Aorta (tissue), 5 donors: ENCODE measurements at places on chromosomes 1 and 21.

DNA sequence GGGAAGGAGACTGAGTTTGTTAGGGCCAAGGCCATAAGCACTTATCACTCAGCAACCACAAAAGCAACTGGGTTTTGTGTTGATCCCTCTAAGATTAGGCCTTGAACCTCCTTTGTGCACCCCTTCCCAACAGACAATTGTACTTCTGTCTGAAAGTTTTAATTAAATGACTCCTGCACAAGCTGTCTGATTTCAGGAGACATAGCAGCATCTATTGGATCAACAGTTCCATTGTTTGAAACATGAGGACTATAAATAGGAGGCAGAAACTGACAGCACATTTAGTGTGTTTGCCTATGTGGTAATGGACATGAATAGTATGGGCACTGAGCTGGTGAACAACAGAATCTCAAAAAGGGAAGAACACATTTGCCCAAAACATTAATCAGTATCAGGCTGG, 167.3 kb upstream of the KCNJ6 start:
- H3K27me3 ChIP-seq = no peaks in the 10 kb centered on the region
- H3K36me3 ChIP-seq = no peaks in the 10 kb centered on the region
- H3K27ac ChIP-seq = no peak overlapping the region
- no peak overlapping the region for H3K4me3 ChIP-seq
- H3K4me1 ChIP-seq = no peaks in the 10 kb centered on the region

- no peak overlapping the region for H3K4me3 ChIP-seq
- no peak overlapping the region for H3K27ac ChIP-seq
- no peaks in the 10 kb centered on the region for H3K4me1 ChIP-seq
- no peaks in the 10 kb centered on the region for H3K27me3 ChIP-seq
- H3K36me3 ChIP-seq = no peaks in the 10 kb centered on the region
Observed at GRCh38 chr1:227059076-227059475, 119.0 kb downstream of the COQ8A start.

GRCh38 chr1:106613068-106613467, 443.4 kb upstream of the PRMT6 start:
- H3K36me3 ChIP-seq = no peaks in the 10 kb centered on the region
- no peak overlapping the region for H3K4me3 ChIP-seq
- H3K4me1 ChIP-seq = no peaks in the 10 kb centered on the region
- H3K27me3 ChIP-seq = no peaks in the 10 kb centered on the region
- no peak overlapping the region for H3K27ac ChIP-seq
- DNase-seq = no peak

DNA sequence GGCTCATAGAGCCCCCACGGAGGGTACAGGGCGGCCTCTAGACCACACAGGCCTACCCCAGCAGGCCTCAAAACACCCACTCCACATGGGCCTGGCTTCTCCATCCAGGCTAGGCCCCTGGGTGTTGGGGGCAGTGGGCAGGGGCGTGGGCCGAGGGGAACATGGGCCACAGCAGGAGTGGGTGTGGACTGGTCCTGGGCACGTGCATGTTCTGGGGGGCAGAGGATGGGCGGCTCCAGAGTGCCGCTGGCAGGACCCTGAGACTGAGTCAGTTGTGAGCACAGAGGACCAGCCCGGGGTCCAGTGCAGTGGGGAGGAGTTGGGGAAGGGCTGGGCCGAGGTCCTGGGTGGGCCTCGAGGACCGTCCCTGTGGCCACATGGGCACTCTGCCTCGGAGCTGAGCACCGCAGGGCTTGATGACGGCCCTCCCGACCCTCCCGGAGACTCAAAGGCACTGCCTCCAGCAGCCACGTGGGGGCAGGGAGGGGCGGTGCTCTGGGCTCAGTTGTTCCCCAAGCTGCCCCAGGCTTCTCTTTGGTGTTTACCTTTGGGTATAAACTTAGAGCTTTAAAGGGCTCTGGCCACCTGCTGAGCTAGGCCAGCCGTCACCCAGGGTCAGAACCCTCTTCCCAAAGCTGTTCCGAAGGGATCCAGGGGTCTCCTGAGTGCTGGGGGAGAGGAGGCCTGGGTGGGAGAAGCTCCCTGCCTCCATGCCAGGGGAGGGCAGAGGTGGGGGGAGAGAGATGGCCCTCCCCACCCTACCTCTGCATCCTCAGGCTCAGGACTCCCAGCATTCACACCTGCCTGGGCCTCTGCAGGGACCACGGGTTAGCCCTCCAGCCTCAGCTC, 79.9 kb downstream of the MORN1 start:
- no peaks in the 10 kb centered on the region for H3K4me1 ChIP-seq
- H3K4me3 ChIP-seq = no peak overlapping the region
- H3K27ac ChIP-seq = no peak overlapping the region
- H3K27me3 ChIP-seq = no peaks in the 10 kb centered on the region
- DNase-seq = peak; percentile 92

DNA sequence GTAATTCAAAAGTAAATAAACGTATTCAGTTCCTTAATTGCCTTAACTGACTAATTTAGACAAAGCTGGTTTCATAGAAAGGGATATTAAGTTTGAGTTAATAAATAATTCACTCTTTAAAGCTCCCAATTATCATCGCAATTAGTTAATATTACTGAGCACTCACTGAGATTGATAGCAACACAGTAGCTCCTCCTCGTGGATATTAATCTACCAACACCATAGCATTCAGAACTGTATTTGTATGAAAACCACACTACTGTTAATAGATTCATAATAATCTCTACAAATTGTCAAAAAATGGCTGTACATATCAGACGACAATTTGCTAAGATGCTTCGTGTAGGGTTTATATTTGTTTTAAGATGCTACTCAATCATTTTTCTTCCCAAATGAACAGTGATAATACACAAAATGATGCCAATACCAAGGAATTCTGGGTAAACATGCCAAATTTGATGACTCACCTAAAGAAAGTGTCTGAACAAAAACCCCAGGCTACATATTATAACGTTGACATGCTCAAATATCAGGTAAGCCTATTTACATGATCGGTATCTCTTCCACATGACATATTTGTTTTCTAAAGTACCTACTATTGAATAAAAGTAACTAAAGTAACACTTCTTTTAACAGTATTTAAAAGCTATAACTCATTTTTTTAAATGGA, 18.8 kb upstream of the DYNLT5 start:
- no peaks in the 10 kb centered on the region for H3K36me3 ChIP-seq
- DNase-seq = no peak
- no peak overlapping the region for H3K4me3 ChIP-seq
- no peaks in the 10 kb centered on the region for H3K27me3 ChIP-seq
- H3K4me1 ChIP-seq = no peaks in the 10 kb centered on the region
- H3K27ac ChIP-seq = no peak overlapping the region

DNA sequence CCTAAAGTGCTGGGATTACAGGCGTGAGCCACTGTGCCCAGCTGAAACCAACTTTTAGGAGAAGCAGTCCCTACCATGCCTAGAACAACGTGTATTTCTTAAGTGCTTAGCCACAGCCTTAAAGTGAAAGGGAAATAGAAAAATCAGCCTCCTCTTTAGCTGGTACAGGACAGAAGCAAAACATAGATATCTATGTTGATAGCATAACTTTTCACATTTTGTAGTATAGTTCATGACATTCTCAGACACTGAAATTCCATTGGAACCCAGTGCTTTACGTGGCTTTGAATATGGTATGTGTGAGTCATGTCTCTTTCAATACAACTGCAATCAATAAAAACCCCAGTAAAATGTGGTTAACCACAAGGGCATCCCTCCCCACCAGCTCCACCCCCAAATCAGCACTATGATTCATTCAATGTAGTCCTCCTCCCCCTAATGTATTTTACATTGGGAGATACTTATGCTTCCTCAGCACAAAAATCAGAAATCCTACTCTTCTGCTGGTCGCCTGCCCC, 32.1 kb downstream of the TGFB2 start:
- no peak for DNase-seq
- H3K4me3 ChIP-seq = no peak overlapping the region
- peaks cover 2% of the 10 kb centered on the region for H3K4me1 ChIP-seq
- no peaks in the 10 kb centered on the region for H3K27me3 ChIP-seq

DNA sequence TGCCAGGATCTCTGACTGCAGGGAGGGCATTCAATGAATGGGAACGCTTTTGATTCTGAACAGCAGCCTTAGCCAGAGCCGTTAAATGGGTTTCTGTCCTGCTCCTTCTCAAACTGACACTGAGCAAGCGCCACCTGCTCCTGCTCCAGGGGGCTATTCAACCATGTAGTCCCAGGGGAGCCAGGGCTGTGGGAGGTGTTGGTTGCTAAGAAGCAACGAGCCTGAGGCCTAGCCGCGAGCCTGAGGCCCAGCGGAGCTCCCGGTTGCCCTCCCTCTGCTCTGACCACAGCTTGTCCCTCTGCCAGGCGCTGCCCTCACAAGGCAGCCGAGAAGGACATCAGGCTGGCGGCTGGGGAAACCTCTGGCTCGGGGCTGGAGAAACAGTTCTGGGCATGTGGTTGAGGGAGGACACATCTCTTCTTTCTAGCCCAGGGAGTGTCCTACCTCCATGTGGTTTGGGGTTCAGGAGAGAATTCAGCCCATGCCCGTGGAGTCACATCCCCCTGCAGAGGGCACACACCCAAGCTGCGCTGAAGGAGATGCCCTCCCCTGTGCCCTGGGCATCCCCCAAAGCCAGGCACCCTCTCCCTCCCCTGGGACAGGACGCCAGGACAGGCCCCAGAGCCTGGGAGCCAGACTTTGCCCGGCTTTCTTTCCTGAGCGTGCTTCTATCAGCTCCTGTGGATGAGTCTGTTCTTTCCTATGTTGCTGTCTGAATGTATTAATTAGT, 18.0 kb downstream of the PCP4 start:
- H3K4me1 ChIP-seq = no peaks in the 10 kb centered on the region
- DNase-seq = no peak
- H3K36me3 ChIP-seq = no peaks in the 10 kb centered on the region
- no peak overlapping the region for H3K4me3 ChIP-seq

- no peaks in the 10 kb centered on the region for H3K36me3 ChIP-seq
- DNase-seq = no peak
- no peak overlapping the region for H3K4me3 ChIP-seq
- no peak overlapping the region for H3K27ac ChIP-seq
- H3K4me1 ChIP-seq = no peaks in the 10 kb centered on the region
Observed at GRCh38 chr1:11558871-11559590, 80.1 kb downstream of the DISP3 start.

DNA sequence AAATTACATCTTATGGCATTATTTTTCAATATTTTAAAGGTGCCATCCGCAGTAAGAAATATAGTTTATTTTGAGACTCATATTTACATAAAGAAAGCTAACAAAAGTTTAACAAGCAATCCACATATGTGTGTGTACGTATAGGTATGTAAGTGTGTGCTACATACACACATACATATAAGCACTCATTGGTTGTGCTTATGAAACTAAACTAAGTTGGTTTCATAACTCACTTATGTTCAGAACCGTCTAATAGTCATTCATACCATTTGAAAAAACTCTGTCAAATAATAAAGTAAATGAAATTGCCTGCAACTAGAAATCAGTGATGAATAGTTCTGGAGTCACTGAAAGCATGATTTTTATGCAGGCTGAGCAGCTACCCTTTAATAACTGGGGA, 14.1 kb downstream of the TATDN3 start:
- H3K4me3 ChIP-seq = no peak overlapping the region
- no peak for DNase-seq
- no peaks in the 10 kb centered on the region for H3K4me1 ChIP-seq
- H3K36me3 ChIP-seq = no peaks in the 10 kb centered on the region
- no peaks in the 10 kb centered on the region for H3K27me3 ChIP-seq
- H3K27ac ChIP-seq = no peak overlapping the region

DNA sequence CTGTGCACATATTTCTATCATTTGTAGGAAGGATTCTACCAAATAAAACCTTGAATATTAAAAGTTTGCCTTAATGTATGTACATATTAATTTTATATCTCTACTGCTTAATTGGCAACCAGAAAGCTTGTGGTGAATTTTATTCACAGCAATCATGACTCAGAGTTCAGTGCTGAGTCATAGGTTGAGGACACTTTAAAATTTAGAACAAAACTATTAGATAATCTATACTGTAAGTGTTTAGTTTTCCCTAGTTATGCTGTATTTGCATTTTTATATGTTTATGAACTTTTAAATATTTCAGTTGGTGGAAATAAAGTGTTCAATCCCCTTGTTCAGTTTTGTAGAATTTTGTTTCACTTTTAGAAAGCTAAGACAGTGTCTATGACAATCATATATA, 841.5 kb downstream of the KCNT2 start:
- H3K4me1 ChIP-seq = no peaks in the 10 kb centered on the region
- no peaks in the 10 kb centered on the region for H3K36me3 ChIP-seq
- H3K27ac ChIP-seq = no peak overlapping the region
- DNase-seq = no peak

- H3K27ac ChIP-seq = peak overlapping the region; percentile 3
- no peaks in the 10 kb centered on the region for H3K27me3 ChIP-seq
- no peak overlapping the region for H3K4me3 ChIP-seq
- peaks cover 6% of the 10 kb centered on the region for H3K4me1 ChIP-seq
- no peak for DNase-seq
Observed at GRCh38 chr1:170460414-170461155, 71.4 kb upstream of the GORAB start.

- H3K36me3 ChIP-seq = no peaks in the 10 kb centered on the region
- H3K27ac ChIP-seq = no peak overlapping the region
- H3K27me3 ChIP-seq = no peaks in the 10 kb centered on the region
- no peak overlapping the region for H3K4me3 ChIP-seq
- no peak for DNase-seq
Observed at GRCh38 chr1:156693848-156694689, 11.3 kb downstream of the CRABP2 start.

DNA sequence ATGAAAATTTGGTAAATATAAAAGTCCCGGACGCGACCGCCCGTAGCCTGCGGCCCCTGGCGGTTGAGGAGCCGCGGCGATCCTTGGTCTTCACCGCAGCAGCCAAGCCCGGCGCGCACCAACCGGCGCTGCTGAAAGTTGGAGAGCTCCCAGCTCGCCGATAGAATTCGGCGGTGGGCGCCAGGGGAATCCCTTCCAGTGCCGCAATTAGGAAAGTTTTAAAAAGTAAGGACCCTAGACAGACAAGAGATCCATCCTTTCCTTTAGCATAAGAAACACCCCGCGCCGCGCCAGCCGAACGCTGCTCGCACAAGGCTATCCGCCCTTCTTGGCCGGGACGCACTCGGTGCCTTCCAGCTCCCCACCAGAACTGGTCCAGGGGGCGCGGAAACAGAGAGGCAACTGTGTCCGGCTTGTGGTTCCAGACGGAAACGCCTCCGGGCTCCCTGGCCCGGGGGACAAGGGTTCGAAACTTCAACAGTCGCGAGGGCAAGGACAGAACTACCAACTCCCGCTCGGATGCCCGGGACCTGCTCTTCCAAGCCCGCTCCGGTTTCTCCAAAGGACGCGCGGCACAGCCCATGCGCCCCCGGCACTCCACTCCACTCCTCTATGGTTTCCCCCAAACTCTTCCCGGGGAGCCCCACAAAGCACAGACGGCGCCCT, 1.7 kb downstream of the FAM78B start:
- H3K27ac ChIP-seq = no peak overlapping the region
- no peaks in the 10 kb centered on the region for H3K27me3 ChIP-seq
- no peaks in the 10 kb centered on the region for H3K36me3 ChIP-seq
- H3K4me3 ChIP-seq = no peak overlapping the region
- H3K4me1 ChIP-seq = no peaks in the 10 kb centered on the region
- DNase-seq = peak; percentile 83

DNA sequence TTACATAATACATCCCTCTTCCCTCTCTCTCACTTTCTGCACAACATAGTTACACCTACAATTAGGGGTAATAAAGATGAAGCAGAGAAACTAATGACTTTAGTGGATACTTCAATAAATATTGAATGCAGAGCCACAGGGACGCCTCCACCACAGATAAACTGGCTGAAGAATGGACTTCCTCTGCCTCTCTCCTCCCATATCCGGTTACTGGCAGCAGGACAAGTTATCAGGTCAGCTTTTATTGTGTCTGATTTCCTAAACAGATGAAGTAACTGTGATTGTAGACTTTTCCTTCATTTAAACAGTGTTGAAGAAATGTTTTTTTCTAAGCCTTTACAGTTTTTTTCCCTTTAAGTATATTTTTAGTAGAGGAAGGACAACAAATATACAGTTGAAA, 281.6 kb downstream of the TPR start:
- H3K4me1 ChIP-seq = peaks cover 3% of the 10 kb centered on the region
- no peak overlapping the region for H3K27ac ChIP-seq
- no peaks in the 10 kb centered on the region for H3K27me3 ChIP-seq
- H3K36me3 ChIP-seq = no peaks in the 10 kb centered on the region
